ENCODE measurements at places on chromosomes 12 and 14. TPM values are rescaled to one million over a fixed set of nuclear protein-coding genes. Genes with fewer than 3 reads are reported as not detected.

The PRB4 gene
- polyA plus RNA-seq, result not detected

The CD163L1 gene
- 0.66 TPM for polyA plus RNA-seq

The KRT2 gene
- polyA plus RNA-seq, result not detected

The MGST1 gene
- polyA plus RNA-seq, result 149 TPM

The EPS8 gene
- 18.6 TPM for polyA plus RNA-seq

The KRT83 gene
- polyA plus RNA-seq, result not detected

The KRT85 gene
- not detected for polyA plus RNA-seq

The CCDC184 gene
- 0.57 TPM for polyA plus RNA-seq

The PTPRQ gene
- polyA plus RNA-seq, result 0.52 TPM

The TAS2R7 gene
- polyA plus RNA-seq, result 0.07 TPM

The MLXIP gene
- polyA plus RNA-seq, result 26.4 TPM

The PLEKHD1 gene
- 0.07 TPM for polyA plus RNA-seq

The LRTM2 gene
- polyA plus RNA-seq, result not detected

The OAS1 gene
- 6.6 TPM for polyA plus RNA-seq

Measured in right cardiac atrium (tissue), 5 donors.